Left renal cortex interstitium (tissue), 4 donors: ENCODE measurements at places on chromosomes 6 and 20. TPM values are rescaled to one million over a fixed set of nuclear protein-coding genes. Genes with fewer than 3 reads are reported as not detected.

GRCh38 chr20:61753316-61753942 is 312.3 kb downstream of the TAF4 start:
- no peak for DNase-seq

DNA sequence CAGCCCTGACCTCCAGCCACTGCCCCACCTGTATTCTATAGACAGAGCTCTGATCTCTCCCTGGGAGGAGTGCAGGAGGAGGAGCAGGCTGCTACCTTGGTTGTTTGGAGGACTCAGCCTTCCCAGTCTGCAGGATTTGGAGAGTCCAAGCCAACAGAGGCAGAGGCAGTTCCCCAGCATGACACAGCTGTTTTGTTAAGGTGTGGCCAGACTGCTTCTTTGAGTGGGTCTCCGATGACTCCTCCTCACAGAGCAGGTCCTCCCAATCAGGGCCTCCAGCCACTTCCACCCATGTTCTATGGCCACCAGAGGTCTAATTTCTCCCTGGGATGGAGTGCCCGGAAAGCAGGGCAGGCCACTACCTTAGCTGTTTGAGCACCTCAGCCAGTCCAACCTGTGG is 203.5 kb downstream of the HACE1 start:
- DNase-seq, result no peak

The VNN1 gene
- 0.37 TPM for polyA plus RNA-seq

The LCA5 gene
- polyA plus RNA-seq, result 11.6 TPM

The ZNF334 gene
- polyA plus RNA-seq, result 25.3 TPM
